ENCODE measurements at places on chromosomes 16 and 17.

DNA sequence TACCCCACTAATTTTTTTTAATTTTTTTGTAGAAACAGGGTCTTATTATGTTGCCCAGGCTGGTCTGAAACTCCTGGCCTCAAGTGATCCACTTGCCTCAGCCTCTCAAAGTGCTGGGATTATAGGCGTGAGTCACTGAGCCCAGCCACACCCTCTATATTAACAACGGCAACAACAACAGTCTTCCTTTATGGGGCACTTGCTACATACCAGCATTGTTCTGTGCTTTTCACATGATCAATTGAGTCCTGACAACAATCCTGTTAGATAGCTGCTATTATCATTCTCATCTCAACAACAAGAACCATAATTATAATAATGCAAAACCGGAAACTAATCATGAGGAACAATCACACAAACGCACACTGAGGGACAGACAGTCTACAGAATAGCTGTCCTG, 12.6 kb upstream of the ARL5C start:
- H3K4me1 ChIP-seq: peaks cover 2% of the 10 kb centered on the region
- H3K36me3 ChIP-seq: peaks cover 3% of the 10 kb centered on the region
- no peak overlapping the region for H3K4me3 ChIP-seq
- no peak for DNase-seq

DNA sequence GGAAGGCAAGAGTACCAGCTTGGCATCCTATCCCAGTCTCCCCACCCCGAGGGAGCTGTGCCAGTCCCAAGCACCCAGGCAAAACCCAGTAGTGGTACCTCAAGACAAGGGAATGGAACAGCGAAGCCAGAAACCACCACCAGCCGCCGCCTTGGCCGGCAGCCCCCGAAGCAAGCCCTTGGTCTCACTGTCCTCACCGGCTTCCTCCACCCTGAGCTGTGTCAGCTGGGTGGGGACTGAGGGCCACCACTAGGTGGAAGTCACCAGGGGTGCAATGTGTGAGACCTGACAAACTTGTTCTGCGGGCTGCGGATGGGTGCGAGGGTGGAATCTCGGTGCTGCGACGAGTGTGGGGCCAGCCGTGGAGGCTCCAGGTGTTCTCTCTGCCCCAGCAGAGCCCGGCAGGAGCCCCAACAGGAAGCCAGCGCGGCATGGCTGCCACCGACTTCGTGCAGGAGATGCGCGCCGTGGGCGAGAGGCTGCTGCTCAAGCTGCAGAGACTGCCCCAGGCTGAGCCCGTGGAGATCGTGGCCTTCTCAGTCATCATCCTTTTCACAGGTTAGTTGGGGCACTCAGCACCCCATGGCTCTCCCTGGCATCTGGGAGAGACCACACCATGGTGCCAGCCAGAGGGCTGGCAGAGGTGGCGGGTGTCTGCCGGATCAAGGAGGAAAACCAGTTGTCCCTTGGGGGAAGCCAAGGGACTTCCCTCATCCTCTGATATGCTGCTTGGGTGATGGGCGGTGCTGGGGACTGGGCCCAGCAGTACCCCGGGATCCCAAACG, 6.7 kb downstream of the SMIM5 start:
- no peak overlapping the region for H3K27ac ChIP-seq
- no peak for DNase-seq
- H3K27me3 ChIP-seq: no peaks in the 10 kb centered on the region
- no peaks in the 10 kb centered on the region for H3K4me1 ChIP-seq
- H3K36me3 ChIP-seq: no peaks in the 10 kb centered on the region

DNA sequence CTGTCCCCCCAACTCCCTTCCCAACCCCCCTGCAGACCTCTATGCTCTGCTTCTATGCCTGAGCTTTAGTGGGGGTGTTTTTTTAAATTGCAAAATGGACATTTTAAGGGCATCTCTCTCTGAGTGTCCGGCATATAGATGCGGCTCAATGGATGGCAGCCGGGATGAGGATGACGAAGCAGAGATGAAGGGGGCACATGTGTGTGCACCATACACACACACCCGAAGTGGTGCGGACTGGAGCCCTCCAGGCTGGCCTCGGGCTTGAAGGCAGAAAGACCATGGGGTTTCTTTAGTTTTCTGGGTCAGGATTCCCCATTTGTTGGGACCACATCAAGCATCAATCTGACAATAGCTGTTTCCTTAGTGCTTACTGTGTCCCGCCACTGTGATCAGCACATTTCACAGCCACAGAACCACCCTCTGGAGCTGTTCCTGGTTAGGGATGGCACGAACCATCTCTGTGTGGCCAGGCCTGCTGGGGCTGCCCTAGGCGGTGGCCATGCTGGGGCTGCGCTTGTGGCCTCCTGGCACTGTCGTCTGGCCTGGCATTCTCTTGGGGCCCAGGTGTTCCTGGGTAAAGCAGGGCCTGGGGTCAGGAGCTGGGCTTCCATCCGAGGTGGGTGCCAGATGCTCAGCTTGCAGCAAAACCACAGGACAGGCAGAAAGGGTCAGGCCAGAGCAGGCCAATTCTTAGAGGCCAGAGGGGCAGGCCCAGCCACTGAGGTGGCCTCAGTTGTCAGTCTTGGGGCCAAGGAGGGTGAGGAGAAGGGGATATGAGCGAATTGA, 49.9 kb downstream of the NT5M start:
- H3K27me3 ChIP-seq: no peaks in the 10 kb centered on the region
- H3K4me1 ChIP-seq: no peaks in the 10 kb centered on the region
- no peak overlapping the region for H3K4me3 ChIP-seq
- no peaks in the 10 kb centered on the region for H3K36me3 ChIP-seq
- no peak for DNase-seq
- H3K27ac ChIP-seq: no peak overlapping the region

- peaks cover 16% of the 10 kb centered on the region for H3K27me3 ChIP-seq
- DNase-seq: no peak
- no peak overlapping the region for H3K27ac ChIP-seq
Measured at GRCh38 chr16:86444261-86444660, 66.1 kb upstream of the FOXF1 start.

GRCh38 chr16:2150418-2151187, 2.2 kb downstream of the RAB26 start:
- peaks cover 42% of the 10 kb centered on the region for H3K36me3 ChIP-seq
- no peak overlapping the region for H3K27ac ChIP-seq
- H3K4me3 ChIP-seq: peak overlapping the region; percentile 58

DNA sequence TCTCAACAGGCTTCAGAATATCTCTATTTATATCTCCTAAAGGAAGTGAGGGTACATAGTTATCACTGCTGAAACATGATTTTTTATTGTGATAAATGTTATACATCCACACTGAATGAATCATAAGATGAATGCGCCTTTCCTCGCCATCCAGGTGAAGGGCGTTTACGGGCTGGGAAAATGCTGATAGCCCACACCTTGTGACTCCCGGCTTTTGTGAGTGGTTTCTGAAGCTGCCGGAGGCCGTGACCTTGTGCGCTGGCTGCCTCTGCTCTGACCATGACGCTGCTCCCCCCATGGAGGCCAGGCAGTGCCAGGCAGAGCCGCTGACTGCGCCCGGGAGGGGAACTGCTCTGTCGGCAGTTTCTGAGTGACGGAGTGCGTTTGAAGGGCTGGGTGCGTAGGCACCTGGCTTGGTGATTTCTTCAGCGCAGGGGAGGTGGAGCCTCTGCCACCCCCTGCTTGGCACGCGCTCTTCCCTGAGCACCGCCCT, 97.2 kb downstream of the RAP1GAP2 start:
- DNase-seq: no peak
- no peaks in the 10 kb centered on the region for H3K27me3 ChIP-seq
- H3K4me3 ChIP-seq: no peak overlapping the region

DNA sequence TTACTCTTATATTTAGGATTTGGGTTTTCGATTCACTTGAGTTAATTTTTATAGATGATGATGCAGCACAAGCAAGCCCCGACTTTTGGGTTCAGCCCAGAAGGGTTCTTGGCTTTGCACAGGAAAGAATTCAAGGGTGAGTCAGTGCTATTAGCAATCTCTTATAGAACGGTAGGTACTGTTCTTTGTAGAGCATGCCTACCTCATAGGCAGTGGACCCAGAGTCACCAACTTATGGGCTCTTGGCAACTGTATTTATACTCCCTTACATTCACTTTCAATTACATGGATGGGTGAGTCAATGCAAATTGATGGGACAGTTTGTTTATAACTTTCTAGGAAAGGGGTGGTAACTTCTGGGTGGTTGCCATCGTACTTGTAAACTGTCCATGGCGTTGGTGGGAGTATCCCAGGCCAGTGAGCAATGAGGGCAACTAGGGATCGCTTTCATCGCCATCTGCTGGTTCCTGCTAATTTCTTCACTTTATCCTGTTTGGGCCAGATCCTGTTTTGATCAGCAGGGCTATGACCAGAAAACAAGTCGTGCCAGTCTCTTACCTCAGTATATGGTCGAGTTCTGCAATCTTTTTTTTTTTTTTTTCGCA, 362.6 kb downstream of the CNTNAP4 start:
- H3K36me3 ChIP-seq: no peaks in the 10 kb centered on the region
- no peak overlapping the region for H3K4me3 ChIP-seq
- H3K27me3 ChIP-seq: no peaks in the 10 kb centered on the region
- H3K27ac ChIP-seq: no peak overlapping the region

Measured in activated naive CD4-positive, alpha-beta T cell treated with anti-CD3 and anti-CD28 coated beads for 36 hours (primary cell).